ENCODE measurements at places on chromosomes 16 and 17.
A peak's percentile ranks its signal among the peaks of the same experiment; 100 is the strongest.

- DNase-seq, result no peak
These were observed 123.5 kb upstream of the CHMP6 start for GRCh38 chr17:80868022-80868609.

- DNase-seq, result no peak
These were observed 436.2 kb downstream of the SLC39A11 start for GRCh38 chr17:72656130-72656763.

DNA sequence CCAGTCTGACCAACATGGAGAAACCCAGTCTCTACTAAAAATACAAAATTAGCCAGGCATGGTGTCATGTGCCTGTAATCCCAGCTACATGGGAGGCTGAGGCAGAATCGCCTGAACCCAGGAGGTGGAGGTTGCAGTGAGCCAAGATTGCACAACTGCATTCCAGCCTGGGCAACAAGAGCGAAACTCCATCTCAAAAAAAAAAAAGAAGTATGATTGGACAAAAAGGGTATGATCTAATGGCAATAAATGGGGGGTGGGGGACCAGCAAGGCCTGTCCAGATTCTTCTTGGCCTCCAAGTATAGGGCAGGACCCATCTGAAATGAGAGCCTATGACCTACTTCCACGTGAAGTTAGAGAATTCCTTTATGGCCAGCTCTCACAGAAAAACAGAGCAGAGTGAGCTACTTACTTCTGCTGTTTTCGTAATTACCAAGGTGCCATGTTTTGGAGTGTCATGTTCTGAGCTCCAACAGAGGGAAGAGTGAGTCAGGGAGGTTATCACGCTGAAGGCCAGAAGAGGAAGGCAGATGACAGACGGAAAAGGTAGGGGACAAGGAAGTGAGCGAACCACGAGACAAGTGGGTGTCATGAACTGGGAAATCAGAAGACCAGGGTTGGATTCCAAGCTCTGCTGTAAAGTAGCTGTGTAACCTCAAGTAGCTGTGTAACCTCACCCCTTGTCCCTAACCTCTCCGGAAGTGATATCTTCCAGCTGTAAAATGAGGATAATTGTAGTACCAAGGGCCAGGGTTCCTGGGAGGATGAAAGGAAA is 3.6 kb upstream of the ZMYND15 start:
- peak; percentile 54 for DNase-seq

- no peak for DNase-seq
These were observed 27.2 kb upstream of the TEKT3 start for GRCh38 chr17:15368600-15368999.

- peak; percentile 93 for DNase-seq
These were observed at the start of gene MAZ for GRCh38 chr16:29806099-29806579. Gene MAZ, plus strand, starts transcription at chr16:29806529. Its CDS starts 173 bp downstream, at chr16:29806702.

DNA sequence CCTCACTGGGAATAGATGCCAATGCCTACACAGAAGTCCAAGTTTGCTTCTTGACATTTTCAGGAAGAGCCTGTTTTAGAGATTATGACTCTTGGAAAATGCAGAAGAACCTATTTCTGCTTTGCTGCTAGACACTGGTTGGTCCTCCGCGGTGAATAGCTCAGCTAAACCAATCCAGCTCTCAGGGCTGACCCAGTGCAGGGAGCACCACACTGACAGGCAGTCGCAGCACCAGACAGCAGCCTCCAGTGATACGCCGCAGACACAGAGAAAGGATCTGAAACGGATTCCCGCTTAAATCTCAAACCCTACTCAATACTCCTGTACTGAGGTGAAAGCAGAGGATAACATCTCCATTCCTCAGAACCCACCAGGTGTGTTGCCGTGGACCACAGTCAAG is 183.4 kb downstream of the ENGASE start:
- no peak for DNase-seq

DNA sequence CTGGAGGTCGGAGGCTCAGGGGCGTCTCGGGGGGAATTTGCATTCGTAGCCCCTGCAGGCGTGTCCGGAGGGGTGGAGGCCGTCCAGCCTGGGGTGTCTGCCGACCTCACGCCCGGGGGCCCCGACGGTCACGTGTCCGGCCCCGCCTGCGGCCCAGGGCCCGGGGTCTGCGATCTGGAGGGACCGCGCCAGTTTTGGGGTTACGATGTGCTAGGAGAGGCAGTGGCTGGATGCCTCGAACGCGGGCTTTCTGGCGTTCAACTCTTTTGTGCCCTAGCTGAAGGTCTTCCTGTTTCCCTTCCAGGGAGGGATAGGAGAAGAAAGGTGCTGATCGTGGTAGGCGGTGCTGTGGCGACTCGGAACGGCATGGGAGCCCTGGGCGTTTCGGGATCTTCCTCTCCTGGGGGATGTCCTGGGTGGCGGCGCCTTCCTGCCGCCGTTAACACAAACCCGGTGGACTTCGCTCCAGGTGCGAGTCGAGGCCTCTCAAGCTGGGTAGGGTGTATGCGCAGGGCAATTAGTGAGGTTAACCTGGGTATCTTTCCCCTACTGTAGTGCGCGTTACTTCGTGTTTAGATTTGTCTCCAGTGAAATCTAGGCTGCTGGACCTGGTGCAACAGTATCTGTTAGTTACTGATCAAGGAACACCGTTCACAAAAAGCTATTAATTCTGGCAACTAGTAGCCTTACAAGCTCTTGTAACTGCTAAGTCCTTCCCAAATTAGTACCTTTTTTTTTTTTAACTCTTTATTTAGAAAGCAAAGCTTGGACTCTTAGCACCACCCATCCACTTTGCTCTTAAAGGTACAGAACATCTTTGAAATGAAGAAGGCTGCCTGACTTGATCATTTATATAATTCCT is 1.3 kb downstream of the AKAP1 start:
- DNase-seq, result peak; percentile 60

- DNase-seq, result no peak
These were observed 385.4 kb upstream of the RBFOX1 start for GRCh38 chr16:6947291-6947690.

DNA sequence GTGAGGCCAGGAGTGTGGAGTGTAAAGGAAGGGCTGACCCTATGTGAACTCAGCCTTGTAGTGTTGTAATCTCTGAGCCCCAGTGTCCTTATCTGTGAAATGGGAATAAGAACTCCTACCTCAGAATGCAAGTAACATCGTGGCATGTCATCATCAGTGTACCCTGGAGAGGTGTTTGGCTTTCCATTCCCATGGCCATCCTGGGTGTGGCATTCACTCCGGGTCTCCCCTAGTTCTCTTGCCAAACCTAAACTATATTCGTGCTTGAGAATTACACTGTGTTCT is 1.9 kb downstream of the NXPH3 start:
- DNase-seq, result peak; percentile 19

DNA sequence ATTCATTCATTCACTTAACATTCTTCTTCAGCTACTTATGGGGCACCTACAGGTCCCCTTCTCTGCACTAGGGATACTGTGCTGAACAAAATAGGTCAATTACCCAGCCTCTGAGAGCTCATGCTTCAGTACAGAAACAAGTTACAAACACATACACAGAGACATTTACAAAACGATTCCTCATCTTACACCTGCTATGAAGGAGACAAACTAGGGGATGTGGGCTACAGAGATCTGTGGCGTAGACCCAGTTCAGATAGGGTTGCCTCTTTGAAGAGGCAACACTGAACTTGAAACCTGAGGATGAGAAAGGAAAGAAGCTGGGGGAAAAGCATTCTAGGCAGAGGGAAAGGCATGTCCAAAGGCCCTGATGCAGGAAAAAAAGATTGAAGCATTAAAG is 5.2 kb downstream of the IL21R start:
- DNase-seq, result no peak

DNA sequence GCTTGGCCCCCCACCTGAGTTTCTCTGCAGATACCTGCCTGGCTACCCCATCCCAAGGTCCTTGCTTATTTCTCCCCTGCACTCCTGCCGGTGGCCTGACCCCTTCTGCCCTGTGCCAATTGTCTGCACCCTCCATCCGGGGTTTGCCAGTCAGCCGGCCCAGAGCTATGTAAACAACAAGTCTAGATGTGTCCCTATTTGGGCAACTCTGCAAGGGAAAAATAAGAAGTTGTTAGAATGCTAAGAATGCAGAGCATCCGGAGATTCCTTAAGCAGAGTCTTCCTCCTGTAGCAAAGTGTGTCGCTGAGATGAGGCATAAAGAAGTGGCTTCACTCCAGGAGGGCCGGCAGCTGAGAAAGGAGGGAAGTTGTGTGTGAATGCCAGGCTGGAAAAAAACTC is 46.6 kb downstream of the RGS9 start:
- DNase-seq, result no peak

DNA sequence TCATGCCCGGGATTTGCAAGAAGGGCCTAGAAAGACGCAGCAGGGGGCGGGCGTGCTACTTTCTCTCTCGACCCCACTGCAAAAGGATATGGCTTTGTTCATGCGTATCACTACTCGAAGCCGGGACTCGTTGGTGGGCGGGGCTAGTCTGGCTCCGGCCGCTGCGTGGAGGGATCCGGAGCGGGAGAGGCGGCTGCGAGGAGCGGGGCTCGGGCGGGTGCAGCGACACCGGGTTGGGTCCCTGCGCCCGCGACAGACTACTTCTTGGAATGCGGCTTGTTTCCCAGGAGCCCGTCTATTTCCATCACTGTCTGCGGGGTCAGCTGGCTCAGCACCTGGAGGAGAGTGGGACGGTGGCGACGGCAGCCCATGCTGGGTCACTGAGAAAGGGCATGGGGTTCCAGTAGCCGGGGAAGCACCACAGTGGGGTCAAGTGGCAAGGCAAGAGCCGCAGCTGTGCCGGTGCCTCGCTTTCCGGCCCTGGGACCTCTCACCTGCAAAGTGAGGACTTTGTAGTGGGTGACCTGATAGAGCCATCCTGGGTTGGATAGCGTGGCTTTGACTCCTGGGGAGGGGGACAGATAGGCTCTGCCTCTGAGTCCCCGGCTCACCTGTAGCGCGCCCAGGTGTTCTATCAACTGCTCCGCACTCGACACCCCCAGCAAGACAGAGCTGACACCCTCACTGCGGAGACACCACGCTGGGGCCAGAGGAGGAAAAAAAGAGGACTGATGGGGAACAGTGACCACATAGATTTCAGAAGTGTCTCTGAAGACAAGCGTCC is 6.6 kb downstream of the KCNAB3 start:
- DNase-seq, result no peak

DNA sequence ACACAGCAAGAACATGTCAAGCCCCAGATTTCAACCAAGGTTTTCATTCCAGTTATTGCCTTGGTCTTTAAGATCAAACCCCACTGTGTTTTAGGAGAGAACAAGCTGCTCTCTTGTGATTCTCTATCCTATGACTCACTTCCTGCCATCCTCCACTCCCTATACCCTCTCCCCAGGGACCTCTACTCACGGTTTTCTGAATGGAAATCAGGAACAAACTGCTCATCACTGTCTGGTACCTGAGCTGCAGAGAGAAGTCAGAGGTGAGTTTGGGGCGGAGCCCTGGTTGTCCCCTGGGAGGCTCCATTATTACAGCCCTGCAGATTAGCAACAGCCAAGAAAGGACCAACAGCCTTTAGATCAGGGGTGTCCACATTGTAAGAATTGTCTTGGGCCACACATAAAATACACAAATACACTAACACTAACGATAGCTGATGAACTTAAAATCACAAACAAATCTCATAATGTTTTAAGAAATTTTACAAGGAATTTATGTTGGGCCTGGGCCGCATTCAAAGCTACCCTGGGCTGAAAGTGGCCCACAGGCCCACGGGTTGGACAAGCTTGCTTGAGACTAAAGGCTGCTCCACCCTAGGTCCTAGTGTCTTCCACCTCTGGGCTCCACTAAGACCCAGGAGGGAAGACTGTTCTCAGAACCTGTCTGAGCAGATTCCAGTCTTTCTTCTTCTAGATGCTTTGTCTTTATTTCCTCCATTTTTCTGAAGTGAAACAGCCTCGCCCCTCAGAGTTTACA is 9.7 kb downstream of the ETV4 start:
- no peak for DNase-seq

- no peak for DNase-seq
These were observed 119.2 kb downstream of the MAP2K6 start for GRCh38 chr17:69533481-69534234.

GRCh38 chr16:58417035-58417434 is 24.8 kb downstream of the GINS3 start:
- no peak for DNase-seq

GRCh38 chr17:56545106-56545505 is 48.4 kb upstream of the NOG start:
- DNase-seq, result no peak

DNA sequence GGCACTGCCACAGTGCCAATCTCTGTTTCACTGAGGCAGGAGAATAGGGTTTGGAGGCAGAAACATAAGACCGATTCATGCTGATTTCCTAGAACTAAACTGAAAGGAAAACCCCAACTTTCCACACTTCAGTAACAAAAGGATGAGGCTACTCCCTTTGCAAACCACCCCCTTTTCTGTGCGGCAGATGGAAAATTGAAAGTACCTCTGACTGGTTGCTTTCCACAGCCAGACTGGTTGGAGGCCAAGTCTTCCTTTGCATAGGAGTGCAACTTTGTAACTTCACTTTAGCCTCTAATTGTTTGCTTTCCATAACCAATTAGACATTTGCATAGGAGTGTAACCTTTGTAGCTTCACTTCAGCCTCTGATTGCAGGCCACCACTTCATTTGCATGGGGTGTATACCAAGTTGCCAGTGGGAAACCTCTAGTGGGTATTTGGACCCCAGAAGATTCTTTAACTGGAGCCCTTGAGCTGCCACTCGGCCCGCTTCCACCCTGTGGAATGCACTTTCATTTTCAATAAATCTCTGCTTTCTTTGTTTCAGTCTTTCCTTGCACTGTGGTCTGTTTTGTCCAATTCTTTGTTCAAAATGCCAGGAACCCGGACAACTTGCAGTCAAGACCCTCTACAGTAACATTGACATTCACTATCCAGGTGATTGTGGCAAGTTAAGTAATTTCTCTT is 252.0 kb downstream of the UTP18 start:
- DNase-seq, result no peak

- no peak for DNase-seq
These were observed 5.3 kb downstream of the CEP131 start for GRCh38 chr17:81217491-81217890.

DNA sequence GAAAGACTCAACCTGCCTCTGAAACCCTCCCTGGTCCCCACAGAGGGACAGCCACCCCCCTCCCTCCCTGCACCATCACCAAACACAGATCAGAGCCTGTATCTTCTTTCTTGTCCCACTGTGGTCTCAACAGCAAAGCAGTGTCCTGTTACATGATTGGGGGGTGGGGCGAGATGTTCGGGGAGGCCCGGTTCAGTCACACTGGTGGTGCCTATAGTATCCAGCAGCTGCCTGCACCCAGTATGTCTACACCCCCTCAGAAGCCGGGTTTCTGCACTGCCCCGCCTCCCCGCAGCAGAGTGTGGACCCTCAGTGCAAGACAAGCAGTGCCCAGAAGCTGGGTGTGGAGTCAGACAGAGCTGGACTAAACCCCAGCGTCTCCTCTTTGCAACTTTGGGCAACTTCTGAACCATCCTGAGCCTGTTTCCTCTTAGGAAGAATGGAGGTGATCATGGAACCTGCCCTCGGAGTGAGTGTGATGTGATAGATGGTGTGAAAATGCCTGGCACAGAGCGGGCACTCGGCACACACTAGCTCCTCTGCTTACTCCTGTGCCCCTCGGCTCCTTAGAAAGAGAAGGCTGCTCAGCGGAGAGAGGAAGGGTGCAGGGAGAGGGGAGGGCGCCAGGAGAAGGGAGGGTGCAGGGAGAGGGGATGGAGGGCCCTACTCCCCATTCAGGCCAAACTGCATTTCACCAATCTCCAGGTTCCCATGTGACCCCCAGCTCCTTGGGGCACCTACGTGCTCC is 84.0 kb upstream of the TNRC6C start:
- DNase-seq, result no peak

GRCh38 chr16:57957673-57958392 is 13.1 kb downstream of the CNGB1 start:
- DNase-seq, result no peak

Measured in OCI-M1 (cell line).